ENCODE measurements at places on chromosomes 5 and 9. TPM values are rescaled to one million over a fixed set of nuclear protein-coding genes. Genes with fewer than 3 reads are reported as not detected.

The GCNT4 gene
- 5.5 TPM for total RNA-seq

- no peak for DNase-seq
Observed at GRCh38 chr5:175464942-175465233, 13.5 kb upstream of the SFXN1 start.

DNA sequence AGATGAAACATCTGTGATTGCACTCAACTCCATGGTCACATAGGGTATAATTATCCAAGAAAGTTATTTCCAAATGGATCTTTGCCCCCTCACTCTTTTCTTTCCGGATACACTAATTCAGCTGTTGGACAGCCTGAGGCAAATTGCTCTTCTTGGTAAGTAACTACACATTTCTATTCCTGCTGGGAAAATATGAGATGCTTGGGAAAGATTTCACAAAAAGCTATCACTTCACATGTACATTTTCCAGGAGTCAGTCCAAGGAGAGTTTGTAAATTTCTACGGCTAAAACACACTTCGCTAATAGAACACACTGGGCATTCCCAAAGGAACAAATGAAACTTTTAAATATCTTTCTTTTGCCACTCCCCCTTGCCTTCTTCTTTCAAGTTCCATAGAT, 123.0 kb upstream of the GRIA1 start:
- no peak for DNase-seq

- no peak for DNase-seq
Observed at GRCh38 chr5:135476615-135477581, 24.7 kb upstream of the TIFAB start.

The KCNIP1 gene
- total RNA-seq = 0.79 TPM

- no peak for DNase-seq
Observed at GRCh38 chr9:94806307-94806893, 79.9 kb downstream of the AOPEP start.

GRCh38 chr5:2131826-2132496, 249.2 kb upstream of the IRX4 start:
- DNase-seq = peak; percentile 75

DNA sequence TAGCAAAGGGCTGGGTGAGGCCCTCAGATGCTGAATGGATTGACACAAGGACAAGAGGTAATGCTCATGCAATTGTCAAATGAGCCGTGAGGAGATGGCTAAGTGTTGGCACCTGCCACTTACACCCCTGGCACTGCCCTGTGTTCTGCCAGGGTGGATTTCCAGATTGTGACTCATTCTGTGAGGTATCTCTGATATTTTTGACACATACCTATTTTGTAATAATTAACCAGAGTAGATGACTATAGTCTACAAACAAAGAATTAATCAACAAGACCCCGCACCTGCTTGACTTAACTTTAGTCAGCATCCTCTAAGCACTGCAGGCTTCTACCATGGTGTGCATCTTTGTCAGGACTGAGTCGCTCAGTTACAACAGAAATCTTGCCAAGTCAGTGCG, 200.8 kb downstream of the DIRAS2 start:
- DNase-seq = no peak

All from posterior vena cava (tissue), 2 donors.